Pancreas (tissue), 10 donors: ENCODE measurements at places on chromosomes 3 and 15. TPM values are rescaled to one million over a fixed set of nuclear protein-coding genes. Genes with fewer than 3 reads are reported as not detected.

GRCh38 chr3:107953722-107954121 is 137.1 kb downstream of the CD47 start:
- no peaks in the 10 kb centered on the region for H3K4me1 ChIP-seq
- no peak for DNase-seq
- no peak overlapping the region for H3K4me3 ChIP-seq
- no peak overlapping the region for H3K27ac ChIP-seq

GRCh38 chr15:29420188-29420587 is 150.6 kb upstream of the NSMCE3 start:
- no peaks in the 10 kb centered on the region for H3K36me3 ChIP-seq
- no peaks in the 10 kb centered on the region for H3K27me3 ChIP-seq
- H3K27ac ChIP-seq: no peak overlapping the region

DNA sequence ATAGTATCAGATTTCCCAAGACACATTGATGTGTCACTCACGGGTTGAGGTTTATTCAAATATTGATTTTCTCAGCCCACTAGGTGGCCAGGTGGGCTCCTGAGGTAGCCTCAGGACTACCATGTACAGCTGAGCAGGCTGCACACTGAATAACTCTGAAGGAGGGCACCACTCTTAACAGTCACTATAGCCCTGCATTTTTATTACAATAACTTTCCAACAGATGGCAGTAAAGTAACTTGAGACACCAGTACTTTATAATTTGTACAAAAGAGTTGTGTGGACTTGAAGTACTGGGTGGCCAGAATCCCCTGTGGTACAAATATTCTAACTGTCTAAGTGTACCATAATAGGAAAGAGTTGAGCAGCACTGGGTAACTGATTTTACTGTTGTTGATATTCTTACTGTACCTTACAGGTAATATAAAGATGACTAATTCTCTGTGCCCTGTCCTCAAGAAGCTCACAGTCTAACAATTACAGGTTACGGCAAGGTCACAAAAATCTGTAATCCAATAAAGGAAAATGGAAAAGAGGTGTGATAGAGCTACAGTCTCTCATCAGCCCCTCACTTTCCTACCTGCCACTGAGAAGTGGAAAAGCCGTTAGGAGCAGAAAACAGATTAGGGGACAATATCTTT is 76.0 kb downstream of the ETFA start:
- no peaks in the 10 kb centered on the region for H3K27me3 ChIP-seq
- H3K36me3 ChIP-seq: peaks cover 8% of the 10 kb centered on the region
- DNase-seq: no peak
- no peak overlapping the region for H3K4me3 ChIP-seq

DNA sequence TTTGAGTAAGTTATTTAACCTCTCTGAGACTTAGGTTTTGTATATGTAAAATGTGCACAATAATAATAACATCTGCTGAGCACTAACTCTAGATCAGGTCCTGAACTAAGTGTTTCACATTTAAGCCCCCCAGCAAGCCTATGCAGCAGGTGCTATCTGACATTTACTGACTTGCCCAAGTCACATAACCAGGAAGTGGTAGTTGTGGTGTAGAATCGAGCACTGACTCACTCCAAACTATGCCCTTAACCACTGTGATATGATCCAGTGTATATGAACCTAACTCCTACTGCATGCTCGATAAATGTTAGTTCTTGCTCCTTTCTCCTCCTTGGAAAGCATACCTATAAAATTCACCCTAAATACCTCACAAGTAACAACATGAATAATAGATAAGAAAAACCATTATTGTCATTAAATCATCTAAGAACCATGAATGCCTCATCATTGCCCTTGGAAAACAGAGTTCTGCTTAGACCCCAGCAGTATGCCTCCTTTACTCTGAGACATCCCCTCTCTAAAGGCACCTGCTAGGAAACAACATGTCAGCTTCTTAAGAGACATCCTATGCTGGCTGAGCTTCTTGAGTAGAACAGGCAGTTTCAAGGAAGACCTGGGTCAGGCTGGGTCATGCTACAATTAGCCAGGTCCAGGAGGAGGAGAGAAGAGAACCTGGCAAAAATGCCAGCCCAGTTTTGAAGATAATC is 3.0 kb upstream of the SHC4 start:
- H3K4me3 ChIP-seq: no peak overlapping the region
- no peak for DNase-seq
- no peak overlapping the region for H3K27ac ChIP-seq
- H3K27me3 ChIP-seq: peaks cover 4% of the 10 kb centered on the region

- no peaks in the 10 kb centered on the region for H3K36me3 ChIP-seq
- DNase-seq: no peak
- no peak overlapping the region for H3K27ac ChIP-seq
- H3K27me3 ChIP-seq: no peaks in the 10 kb centered on the region
- H3K4me3 ChIP-seq: no peak overlapping the region
These were observed 311.7 kb downstream of the NSUN3 start for GRCh38 chr3:94374439-94375161.

- no peaks in the 10 kb centered on the region for H3K36me3 ChIP-seq
- no peak for DNase-seq
- no peak overlapping the region for H3K4me3 ChIP-seq
- H3K27ac ChIP-seq: no peak overlapping the region
- no peaks in the 10 kb centered on the region for H3K4me1 ChIP-seq
- H3K27me3 ChIP-seq: no peaks in the 10 kb centered on the region
These were observed 190.6 kb downstream of the TCF12 start for GRCh38 chr15:57109005-57109404.

Gene CCDC71
- polyA plus RNA-seq: 10.2 TPM

Gene GCNT3
- polyA plus RNA-seq: 0.27 TPM

Gene GOLGA6A
- polyA plus RNA-seq: not detected

Gene SAMD7
- not detected for polyA plus RNA-seq
